ENCODE measurements at places on chromosomes 4 and X.
A peak's percentile ranks its signal among the peaks of the same experiment; 100 is the strongest.

GRCh38 chr4:177391953-177392352 lies 50.3 kb downstream of the AGA start:
- no peak overlapping the region for H3K27ac ChIP-seq
- no peaks in the 10 kb centered on the region for H3K27me3 ChIP-seq
- no peak overlapping the region for H3K4me3 ChIP-seq
- H3K4me1 ChIP-seq: no peaks in the 10 kb centered on the region

GRCh38 chrX:95505721-95506120 lies 1178.9 kb upstream of the DIAPH2 start:
- no peaks in the 10 kb centered on the region for H3K4me1 ChIP-seq
- no peak overlapping the region for H3K4me3 ChIP-seq
- H3K27ac ChIP-seq: no peak overlapping the region
- no peaks in the 10 kb centered on the region for H3K36me3 ChIP-seq
- H3K27me3 ChIP-seq: no peaks in the 10 kb centered on the region

- no peaks in the 10 kb centered on the region for H3K27me3 ChIP-seq
- DNase-seq: no peak
- H3K27ac ChIP-seq: no peak overlapping the region
- H3K36me3 ChIP-seq: no peaks in the 10 kb centered on the region
- H3K4me3 ChIP-seq: no peak overlapping the region
These were observed 17.7 kb upstream of the GPR34 start for GRCh38 chrX:41671082-41671481.

- peaks cover 14% of the 10 kb centered on the region for H3K4me1 ChIP-seq
- H3K4me3 ChIP-seq: no peak overlapping the region
- no peak for DNase-seq
- no peaks in the 10 kb centered on the region for H3K36me3 ChIP-seq
- peak overlapping the region; percentile 42 for H3K27ac ChIP-seq
- H3K27me3 ChIP-seq: no peaks in the 10 kb centered on the region
These were observed 306.1 kb upstream of the TAPT1 start for GRCh38 chr4:16532240-16532970.

DNA sequence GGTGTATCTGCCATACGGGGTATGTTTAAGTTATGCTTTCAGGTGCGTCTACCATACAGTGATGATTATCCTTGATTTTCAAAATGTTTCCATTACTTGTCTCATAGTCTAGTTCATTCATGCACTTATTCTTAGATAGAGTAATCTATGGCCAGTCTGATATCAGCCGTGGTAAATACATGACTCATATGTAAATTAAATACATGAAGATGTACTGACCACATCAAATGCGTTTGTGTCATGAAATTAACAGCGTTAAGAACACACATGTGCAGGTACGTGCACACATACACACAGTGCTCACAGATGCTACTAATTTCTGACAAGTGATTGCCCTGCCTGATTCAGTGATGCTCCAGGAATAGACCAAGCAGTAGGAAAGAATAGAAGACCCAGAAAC lies 75.2 kb upstream of the EXOC1L start:
- no peak overlapping the region for H3K27ac ChIP-seq
- H3K4me3 ChIP-seq: no peak overlapping the region
- no peaks in the 10 kb centered on the region for H3K27me3 ChIP-seq
- no peaks in the 10 kb centered on the region for H3K36me3 ChIP-seq
- H3K4me1 ChIP-seq: no peaks in the 10 kb centered on the region
- no peak for DNase-seq

GRCh38 chr4:128513664-128514484 lies 226.3 kb upstream of the PGRMC2 start:
- no peak overlapping the region for H3K27ac ChIP-seq
- no peaks in the 10 kb centered on the region for H3K4me1 ChIP-seq
- DNase-seq: no peak
- no peak overlapping the region for H3K4me3 ChIP-seq

- no peak overlapping the region for H3K4me3 ChIP-seq
- no peak for DNase-seq
- no peaks in the 10 kb centered on the region for H3K4me1 ChIP-seq
These were observed 393.4 kb downstream of the PABPC4L start for GRCh38 chr4:133808151-133808550.

DNA sequence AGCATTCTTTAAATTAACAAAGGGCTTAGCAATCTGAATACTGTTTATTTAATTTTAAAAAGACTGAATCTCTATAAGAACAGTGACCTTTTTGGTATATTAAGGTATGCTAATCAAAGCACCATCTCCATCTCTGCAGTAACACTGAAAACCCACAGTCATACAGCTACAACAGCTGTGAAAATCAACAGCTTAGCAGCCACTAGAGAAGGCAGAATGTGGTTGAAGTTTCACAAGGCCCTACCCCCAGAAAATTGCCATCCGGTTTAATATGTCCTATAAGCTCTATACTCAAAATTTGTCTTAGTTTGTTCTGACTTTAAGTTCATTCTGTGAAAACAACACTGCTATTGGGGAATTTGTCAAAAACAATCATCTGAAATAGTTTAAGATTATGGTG lies 128.7 kb downstream of the OPHN1 start:
- no peaks in the 10 kb centered on the region for H3K36me3 ChIP-seq
- no peaks in the 10 kb centered on the region for H3K4me1 ChIP-seq
- DNase-seq: no peak
- no peak overlapping the region for H3K27ac ChIP-seq

- H3K4me1 ChIP-seq: peaks cover 26% of the 10 kb centered on the region
- no peaks in the 10 kb centered on the region for H3K36me3 ChIP-seq
- DNase-seq: no peak
- H3K4me3 ChIP-seq: no peak overlapping the region
- H3K27ac ChIP-seq: no peak overlapping the region
- peaks cover 10% of the 10 kb centered on the region for H3K27me3 ChIP-seq
These were observed 4.9 kb downstream of the GSX2 start for GRCh38 chr4:54104907-54105306.

DNA sequence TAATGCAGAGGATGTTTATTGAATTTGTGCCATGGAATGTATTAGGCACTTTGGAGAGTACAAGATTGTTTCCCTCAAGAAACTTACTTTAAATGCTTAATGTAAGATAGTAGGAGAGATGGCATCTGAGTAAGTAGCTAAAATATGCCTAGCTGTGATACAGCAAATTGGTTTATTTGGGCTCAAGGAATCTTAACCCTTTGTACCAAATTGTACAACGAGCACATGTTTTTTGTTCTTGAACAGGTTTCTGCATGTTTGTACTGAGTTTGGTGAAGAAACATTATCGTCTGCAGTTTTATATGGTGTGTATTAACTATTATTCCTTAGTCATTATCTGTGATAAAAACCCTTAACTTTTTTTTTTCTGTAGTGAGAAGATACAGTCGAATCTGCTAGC lies 48.6 kb downstream of the CDS1 start:
- DNase-seq: no peak
- no peak overlapping the region for H3K27ac ChIP-seq
- H3K4me1 ChIP-seq: no peaks in the 10 kb centered on the region
- H3K4me3 ChIP-seq: no peak overlapping the region

- no peaks in the 10 kb centered on the region for H3K4me1 ChIP-seq
These were observed 693 bp downstream of the OCIAD1 start for GRCh38 chr4:48831532-48832030.

- H3K27ac ChIP-seq: no peak overlapping the region
- no peak overlapping the region for H3K4me3 ChIP-seq
- H3K27me3 ChIP-seq: no peaks in the 10 kb centered on the region
- no peaks in the 10 kb centered on the region for H3K36me3 ChIP-seq
These were observed 696.9 kb downstream of the PCDH7 start for GRCh38 chr4:31417040-31417439.

- H3K36me3 ChIP-seq: no peaks in the 10 kb centered on the region
- H3K27ac ChIP-seq: no peak overlapping the region
- no peaks in the 10 kb centered on the region for H3K27me3 ChIP-seq
- H3K4me1 ChIP-seq: no peaks in the 10 kb centered on the region
- no peak overlapping the region for H3K4me3 ChIP-seq
These were observed 425.8 kb downstream of the ARAP2 start for GRCh38 chr4:35818520-35818919.

GRCh38 chr4:136687118-136687517 lies 845.2 kb downstream of the PCDH18 start:
- no peak for DNase-seq
- no peak overlapping the region for H3K27ac ChIP-seq
- H3K36me3 ChIP-seq: no peaks in the 10 kb centered on the region
- H3K27me3 ChIP-seq: no peaks in the 10 kb centered on the region
- no peak overlapping the region for H3K4me3 ChIP-seq
- H3K4me1 ChIP-seq: no peaks in the 10 kb centered on the region

DNA sequence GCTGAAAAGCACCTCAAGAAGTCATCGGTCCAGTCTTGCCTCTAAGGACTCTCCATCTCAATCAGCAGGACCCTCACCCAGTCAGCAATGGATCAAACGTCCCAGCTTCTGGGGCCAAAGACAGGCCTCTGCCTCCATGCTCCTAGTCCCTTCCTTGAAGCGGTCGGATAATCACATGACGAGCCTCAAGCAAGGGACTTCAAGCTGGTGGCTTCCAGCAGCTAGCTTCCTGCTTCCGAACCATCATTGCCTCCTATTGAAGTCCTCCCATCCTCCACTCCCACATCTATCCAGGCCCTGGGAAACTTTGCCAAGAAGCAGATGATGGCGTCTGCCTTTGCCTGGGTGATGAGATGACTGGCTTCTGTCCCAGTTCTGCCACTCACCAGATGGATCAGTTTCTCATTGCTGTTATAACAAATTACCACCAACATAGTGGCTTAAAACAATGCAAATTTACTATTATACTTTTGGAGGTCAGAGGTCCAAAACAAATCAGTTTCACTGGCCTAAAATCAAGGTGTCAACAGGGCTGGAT lies 135.2 kb upstream of the MAMLD1 start:
- no peak for DNase-seq
- no peak overlapping the region for H3K4me3 ChIP-seq
- no peaks in the 10 kb centered on the region for H3K27me3 ChIP-seq

DNA sequence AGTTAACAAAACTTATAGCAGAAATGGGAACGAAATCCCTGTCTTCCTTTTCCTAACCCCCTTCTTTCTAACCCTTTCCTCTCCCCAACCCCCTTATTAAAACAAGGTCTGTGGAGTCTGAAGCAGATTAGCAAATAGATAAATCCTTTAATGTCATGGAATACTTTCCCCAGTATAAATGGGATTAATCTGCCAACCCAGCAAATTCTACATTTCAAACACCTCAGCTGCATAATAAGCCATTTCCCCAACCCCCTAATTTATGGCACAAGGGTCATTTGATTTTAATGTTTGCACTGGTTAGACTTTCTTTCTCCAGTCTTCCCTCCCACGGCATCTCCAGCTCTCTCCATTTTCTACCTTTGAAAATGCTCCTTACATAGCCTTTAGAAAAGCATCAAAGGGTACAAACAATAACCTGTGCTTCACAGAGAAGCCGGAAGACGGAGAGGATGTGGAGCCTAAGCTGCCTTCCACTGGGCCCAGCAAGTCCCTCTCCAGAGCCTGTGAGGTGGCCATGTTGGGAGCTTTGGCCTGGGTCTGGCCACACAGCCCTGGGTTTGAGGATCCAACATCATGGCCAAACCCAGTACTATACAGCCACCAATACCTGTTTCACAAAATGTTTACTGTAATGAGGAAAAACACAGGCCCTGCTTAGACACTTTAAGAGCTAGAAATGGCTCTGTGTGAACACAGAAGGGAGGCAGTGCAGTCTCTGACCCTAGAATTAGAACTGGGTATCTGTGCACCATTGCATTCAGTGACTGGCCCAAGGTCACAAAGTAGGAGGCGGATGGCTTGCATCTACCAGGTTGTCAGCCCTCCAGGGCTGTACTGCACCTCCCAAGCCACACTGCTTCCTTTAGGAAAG lies 56.9 kb upstream of the SPRY1 start:
- H3K36me3 ChIP-seq: no peaks in the 10 kb centered on the region
- no peaks in the 10 kb centered on the region for H3K27me3 ChIP-seq
- no peak overlapping the region for H3K27ac ChIP-seq
- no peak overlapping the region for H3K4me3 ChIP-seq

GRCh38 chr4:53055274-53055673 lies 193.2 kb downstream of the RASL11B start:
- no peaks in the 10 kb centered on the region for H3K27me3 ChIP-seq
- H3K27ac ChIP-seq: peak overlapping the region; percentile 81
- H3K4me3 ChIP-seq: no peak overlapping the region
- no peak for DNase-seq
- no peaks in the 10 kb centered on the region for H3K36me3 ChIP-seq
- H3K4me1 ChIP-seq: no peaks in the 10 kb centered on the region

- H3K4me1 ChIP-seq: no peaks in the 10 kb centered on the region
- peaks cover 16% of the 10 kb centered on the region for H3K36me3 ChIP-seq
- H3K4me3 ChIP-seq: no peak overlapping the region
- H3K27ac ChIP-seq: no peak overlapping the region
These were observed 17.7 kb downstream of the OGT start for GRCh38 chrX:71550578-71550977.

DNA sequence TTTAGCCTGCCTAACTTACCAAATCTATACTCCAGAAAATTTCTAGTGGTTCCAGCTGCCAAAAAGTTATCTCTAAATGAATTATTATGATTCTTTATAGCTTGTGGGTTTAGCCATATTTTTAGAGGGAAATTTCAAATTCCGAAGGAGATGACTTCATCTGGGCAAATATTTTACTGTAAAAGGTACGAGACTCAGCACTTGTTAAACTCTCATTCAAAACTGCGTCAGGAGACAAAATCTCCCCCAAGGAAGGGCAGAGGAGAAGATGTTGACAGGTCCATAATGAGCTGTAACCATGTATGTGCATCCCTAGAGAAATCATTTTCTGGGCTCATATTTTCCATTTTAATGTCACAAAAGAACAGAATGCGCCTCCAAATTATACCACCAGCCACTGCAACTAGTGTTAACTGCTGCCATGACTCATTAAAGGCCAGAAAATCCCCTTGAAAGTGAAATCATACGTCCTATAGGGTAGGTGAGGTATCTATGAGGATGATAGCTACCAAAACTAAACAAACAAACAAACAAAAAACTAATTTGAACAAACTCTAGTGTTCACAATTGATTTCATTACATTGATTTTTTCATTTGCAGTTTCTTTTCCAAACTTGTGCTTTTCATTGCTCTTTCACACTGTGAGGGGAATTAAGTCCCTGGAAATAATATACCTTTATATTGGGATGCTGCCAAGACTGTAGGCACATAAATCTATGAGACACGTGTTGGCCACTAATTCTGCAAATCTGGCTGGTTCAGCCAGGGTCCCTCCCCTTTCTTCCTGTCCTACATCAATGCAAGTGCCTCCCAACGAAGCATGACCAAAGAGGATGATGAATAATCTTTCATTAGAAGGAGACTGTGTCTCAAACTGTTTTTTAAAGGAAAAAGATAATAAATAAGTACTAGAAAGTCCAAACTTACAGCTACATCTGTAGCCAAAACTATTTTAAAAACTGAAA lies 85.8 kb downstream of the ARHGAP6 start:
- DNase-seq: no peak
- no peaks in the 10 kb centered on the region for H3K4me1 ChIP-seq
- no peaks in the 10 kb centered on the region for H3K36me3 ChIP-seq
- H3K4me3 ChIP-seq: no peak overlapping the region

DNA sequence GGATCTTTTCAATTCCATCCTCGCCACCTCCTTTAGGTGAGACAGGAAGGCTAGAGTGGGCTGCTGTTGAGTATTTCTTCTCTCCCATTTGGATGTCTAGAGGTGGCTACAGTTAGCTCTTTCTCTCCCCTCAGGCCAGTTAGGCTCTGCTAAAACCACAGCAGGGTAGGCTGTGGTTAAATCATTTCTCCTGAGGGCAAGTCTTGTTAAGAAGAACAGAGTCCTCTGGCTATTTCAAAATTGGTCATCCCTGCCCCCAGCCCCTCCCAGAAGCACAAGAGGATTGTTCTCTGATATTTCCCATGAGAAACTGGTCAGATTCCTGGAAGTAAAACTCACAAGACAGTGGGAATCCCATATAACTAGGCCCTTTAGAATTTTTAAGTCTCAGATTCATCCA lies 1359.5 kb downstream of the TECRL start:
- no peaks in the 10 kb centered on the region for H3K4me1 ChIP-seq
- H3K27ac ChIP-seq: no peak overlapping the region

- no peak overlapping the region for H3K4me3 ChIP-seq
- no peaks in the 10 kb centered on the region for H3K27me3 ChIP-seq
- H3K27ac ChIP-seq: no peak overlapping the region
- no peak for DNase-seq
These were observed 66.7 kb downstream of the COQ2 start for GRCh38 chr4:83217721-83218522.
